ENCODE measurements at places on chromosomes 7 and 10. TPM values are rescaled to one million over a fixed set of nuclear protein-coding genes. Genes with fewer than 3 reads are reported as not detected.

NYAP1 gene
- total RNA-seq = 4.8 TPM

AKR1E2 gene
- 2.3 TPM for total RNA-seq

EPO gene
- total RNA-seq = not detected

CLCN1 gene
- total RNA-seq = not detected

ZNF727 gene
- 0.23 TPM for total RNA-seq

ECHDC3 gene
- 58.0 TPM for total RNA-seq

LEP gene
- 0.04 TPM for total RNA-seq

FRMD4A gene
- total RNA-seq = 10.6 TPM
